Effector CD8-positive, alpha-beta T cell (primary cell): ENCODE measurements at places on chromosomes 5 and 9.

DNA sequence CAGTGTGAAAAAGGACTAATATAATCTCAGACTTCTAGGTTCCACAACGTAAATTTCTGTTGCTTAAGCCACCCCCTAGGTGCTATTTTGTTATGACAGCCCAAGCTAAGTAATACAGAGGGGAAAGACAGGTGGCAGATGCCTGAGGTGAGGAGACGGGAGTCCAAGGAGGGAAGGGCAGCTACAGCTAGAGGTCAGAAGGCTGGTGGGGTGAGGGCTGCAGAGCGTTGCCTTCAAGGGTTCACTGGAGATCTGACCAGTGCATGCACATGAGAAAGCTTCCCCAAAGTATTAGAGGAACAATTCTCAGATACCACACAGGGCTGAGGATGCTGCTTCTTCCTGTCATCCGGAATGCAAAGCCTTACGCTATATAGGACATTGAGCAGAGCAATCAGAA lies 104.7 kb upstream of the IRX4 start:
- no peak for DNase-seq

DNA sequence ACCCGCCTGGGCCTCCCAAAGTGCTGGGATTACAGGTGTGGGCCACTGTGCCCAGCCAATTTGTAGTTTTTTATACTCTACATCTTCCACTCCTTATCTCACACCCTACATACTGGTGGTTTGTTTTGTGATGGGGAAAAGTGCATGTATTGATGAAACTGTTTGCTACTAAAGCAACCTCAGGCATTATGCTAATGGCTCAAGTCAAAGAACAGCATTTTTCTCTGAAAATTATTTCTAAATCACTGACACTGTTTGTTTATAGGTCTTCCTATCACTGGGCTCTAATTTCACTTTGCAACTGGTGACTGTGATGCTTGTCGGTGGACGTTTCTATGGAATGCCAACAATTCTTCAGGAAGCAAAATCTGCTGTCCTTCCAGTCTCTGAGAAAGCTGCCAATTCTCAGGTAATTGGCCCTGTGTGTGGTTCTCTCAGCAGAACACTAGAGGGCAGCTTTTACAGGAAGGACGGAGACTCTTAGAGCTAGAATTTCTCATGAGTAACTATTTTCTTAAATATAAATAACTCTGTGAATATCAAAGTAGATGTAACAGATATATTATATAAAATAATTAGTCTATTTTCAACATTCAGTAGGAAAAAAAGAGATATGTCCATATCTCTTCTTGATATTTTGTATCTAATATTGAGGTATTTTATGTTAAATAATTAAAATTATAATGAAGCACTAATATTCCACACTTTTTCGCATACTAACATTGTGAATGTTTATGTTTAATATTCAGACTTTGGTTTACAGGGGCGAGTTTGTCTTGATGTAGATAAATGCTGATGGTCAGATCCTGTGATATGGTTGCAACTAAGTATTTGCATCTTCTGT lies 244.1 kb downstream of the ADGRV1 start:
- DNase-seq = no peak

DNA sequence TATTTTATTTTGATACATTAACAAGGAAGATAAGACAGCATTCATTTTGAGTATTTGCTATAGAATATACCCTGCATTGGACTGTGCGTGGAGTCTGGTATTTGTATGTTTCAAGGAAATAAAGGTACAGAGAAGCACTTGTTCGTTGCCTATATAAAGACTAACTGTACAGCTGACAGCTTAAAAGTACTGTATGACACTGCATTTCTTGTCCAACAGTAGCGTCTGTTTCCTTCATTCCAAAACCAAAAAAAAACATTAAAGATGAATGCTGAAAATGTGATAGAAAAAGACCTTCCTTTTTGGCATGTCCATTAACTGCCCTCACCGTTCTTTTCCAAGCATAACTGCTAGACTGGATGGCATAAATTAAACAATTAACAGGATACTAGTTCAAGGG lies 15.3 kb downstream of the TNFAIP8 start:
- no peak for DNase-seq

DNA sequence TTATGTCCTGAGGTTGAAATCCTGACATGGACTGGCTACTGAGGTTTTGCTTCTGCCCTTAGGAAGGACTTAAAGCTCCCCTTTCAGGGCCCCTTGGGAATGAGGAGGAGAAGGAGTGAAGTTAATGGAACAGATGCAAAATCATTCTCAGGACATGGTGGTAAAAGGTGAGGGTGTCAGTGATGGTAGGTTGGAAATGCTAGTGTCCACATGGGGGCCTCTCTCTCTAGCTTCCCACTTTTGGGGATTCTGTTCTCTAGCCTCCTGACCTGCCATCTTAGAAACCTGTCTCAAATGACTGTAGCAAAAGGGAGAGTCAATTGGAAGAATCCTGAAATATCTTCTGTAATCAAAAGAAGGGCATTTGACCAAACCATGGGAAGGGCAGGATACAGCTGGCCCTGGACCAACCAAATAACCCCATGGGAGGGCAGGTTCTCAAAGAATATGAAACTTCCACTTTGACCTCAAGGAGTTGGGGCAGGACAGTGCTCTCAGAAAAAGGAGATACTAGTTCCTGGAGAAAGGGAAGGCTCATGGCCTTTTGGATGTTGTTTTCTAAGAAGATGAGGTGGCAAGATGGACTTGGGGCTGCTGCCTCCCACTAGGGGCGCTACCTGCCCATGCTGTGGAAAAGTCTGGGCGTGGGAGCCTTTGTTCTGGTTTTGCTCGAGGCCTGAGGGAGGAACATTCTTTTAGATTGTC lies 21.2 kb upstream of the MLANA start:
- DNase-seq = no peak

DNA sequence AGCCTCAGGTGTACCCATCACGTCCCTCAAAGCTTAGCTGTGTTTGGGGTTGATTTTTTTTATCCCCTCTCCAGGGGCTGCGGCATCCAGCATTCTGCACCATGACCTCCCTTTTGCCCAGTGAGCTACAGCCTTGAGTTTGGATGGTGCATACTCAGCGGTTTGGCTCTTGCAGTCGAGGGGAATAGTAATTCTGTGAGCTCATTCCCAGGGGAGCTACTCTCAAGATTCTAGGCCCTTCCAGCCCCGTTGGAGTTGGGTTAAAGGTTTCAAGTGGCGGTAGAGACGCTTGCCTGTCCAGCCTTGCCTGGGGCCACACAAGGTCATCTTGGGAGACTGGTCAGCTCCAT lies 102.2 kb upstream of the SPRY4 start:
- DNase-seq = no peak

DNA sequence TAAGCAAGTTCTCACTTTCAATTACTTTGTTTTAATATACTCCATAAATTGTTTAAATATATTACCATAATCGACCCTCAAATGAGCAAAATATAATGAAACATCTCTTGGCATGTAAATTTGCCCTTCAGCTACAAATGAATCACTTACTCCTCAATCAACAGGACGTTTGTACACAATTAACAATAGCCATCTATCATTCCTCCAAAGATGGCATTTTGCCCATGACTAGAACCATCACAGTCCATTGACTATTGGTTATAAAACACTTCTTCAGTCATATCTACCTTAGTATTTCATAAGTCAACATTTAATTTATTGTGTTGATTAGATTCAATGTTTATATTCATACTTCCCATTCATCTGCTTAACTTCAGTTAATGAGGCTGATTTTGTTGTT lies 127.2 kb downstream of the CTNND2 start:
- DNase-seq = no peak

- DNase-seq = no peak
Observed at GRCh38 chr9:2602704-2603116, 18.9 kb upstream of the VLDLR start.

- no peak for DNase-seq
Observed at GRCh38 chr9:13804532-13804931, 509.4 kb downstream of the NFIB start.

DNA sequence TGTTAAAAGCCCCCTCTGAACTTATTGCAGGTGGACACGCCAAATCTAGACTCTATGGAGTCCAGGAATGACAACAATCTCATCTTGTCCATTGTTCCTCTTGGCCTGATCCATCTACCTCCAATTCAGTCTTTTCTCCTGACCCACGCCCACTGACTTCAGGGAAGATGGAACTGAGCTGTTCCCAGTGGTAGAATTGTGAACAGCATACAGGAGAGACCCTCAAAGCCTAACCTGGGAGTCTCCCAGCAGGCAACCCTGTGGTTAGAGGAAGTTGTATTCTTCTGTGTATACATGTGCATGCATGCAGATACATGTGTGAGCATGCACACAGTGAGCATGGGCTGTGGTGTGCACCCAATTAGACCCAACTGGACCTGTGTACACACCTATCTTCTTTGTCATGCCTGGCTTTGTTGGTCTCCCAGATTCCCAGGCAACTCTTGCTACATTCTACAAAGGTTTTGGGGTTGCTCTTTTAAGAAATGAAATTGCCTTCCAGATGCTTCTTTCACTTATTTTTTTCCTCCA lies 286.0 kb downstream of the ZSWIM6 start:
- no peak for DNase-seq

- no peak for DNase-seq
Observed at GRCh38 chr5:10635257-10635866, 71.5 kb downstream of the ANKRD33B start.

GRCh38 chr5:164593982-164594381 lies 1088.6 kb downstream of the MAT2B start:
- no peak for DNase-seq

DNA sequence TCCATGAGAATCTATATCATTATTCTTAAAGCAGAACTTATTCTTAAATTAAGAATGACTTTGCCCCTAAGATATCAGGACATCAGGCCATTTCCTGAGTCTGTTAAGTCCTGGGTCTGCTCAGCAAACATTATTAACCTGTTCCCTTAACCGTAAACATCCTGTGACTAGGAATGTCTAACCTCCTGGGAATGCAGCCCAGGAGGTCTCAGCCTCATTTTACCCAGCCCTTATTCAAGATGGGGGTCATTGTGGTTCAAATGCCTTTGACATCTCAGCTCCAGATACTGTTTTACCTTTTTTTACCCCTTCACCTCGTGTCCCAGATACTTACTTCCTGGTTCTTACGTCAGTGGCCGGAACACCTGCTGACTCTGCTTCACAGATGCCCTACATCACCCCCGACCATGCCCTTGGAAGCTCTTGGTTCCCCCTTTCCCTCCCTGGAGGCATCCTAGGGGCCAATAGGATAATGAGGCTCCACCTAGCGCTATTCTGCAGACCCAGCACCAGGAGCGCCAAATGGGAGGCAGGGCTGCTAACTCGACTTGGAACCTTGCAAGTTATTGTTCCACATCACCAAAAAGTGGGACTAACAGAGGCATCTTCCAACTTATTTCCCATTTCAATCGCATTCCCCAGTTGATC lies 182.5 kb downstream of the MED10 start:
- DNase-seq = no peak

GRCh38 chr5:151686674-151687407 lies at the start of gene SPARC:
TSS of gene SPARC (minus strand) at chr5:151686915. CDS start at chr5:151676188, 10,727 bp downstream.
- DNase-seq = no peak

DNA sequence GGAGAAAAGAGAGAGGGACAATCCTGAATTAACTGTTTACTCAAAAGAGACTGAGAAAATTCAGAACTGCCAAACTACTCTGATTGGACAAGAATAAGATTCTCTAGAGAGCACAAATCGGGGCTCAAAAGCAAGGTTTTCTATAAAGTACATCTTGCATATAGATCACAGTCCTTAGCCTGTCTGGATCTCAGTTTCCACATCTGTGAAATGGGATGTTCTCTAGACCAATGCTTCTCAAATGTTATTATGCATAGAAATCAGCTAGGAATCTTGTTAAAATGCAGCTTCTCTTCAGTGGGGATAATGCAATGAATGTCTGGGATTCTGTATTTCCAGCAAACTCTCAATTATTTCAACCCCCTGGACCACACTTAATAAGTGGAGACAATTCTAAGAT lies 231.6 kb downstream of the ESM1 start:
- DNase-seq = no peak

DNA sequence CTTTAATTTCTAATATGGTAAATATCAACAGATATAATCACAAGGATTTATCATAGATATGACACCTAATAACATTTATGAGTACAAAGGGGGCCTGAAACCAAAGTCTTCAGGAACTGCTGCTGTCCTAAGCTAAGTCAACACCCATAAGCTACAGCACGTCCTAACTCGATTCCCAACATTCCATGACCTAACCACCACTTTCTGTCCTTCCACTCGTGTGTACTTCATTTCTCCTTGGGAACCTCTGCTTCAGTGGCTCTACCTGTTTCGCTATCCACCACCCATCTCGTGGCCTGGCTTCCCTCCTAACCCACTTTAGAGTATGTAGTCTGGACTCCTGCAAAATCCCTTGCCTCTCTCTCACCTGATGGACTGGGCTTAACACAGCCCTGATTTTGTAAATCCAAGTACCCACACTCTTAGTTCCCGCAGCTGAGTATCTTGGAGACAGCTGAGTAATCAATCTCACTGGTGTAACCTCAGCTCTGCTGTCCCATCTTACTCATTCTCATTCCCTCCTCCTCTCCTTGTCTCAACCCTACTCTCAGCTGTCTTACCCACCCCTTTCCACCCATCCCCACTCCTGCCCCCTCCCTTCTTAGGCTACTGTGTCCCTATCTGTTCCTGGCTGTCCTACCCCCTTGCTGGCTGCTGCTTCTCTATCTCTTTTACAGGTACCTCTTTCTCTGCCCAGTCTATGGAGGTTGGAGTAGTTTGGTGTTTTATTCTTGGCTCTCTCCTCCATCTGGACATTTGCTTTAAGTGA lies 101.8 kb downstream of the MAST4 start:
- no peak for DNase-seq

GRCh38 chr5:170181902-170182301 lies 50.9 kb upstream of the C5orf58 start:
- DNase-seq = no peak

- no peak for DNase-seq
Observed at GRCh38 chr9:70034271-70034711, 9.4 kb upstream of the MAMDC2 start.

DNA sequence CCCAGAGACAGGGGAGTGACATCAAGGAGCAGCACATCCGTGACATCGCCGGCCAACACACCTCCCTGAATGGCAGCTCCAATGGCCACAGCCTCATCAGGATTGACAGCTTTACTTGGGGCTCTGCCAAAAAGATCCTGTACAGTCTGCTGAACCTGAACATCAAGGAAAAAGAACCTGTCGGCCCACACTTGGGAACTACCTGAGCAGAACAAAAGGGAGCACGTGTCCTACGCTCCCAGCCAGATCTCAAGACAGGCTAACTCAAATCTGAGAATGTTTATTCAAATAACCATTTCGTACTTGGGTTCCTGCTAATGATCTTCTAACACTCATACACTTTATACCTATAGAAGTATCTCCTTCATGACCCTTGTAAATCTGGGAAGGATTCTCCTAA lies 15.3 kb downstream of the HSPA9 start:
- no peak for DNase-seq
